ENCODE measurements at places on chromosomes 1 and 21.

DNA sequence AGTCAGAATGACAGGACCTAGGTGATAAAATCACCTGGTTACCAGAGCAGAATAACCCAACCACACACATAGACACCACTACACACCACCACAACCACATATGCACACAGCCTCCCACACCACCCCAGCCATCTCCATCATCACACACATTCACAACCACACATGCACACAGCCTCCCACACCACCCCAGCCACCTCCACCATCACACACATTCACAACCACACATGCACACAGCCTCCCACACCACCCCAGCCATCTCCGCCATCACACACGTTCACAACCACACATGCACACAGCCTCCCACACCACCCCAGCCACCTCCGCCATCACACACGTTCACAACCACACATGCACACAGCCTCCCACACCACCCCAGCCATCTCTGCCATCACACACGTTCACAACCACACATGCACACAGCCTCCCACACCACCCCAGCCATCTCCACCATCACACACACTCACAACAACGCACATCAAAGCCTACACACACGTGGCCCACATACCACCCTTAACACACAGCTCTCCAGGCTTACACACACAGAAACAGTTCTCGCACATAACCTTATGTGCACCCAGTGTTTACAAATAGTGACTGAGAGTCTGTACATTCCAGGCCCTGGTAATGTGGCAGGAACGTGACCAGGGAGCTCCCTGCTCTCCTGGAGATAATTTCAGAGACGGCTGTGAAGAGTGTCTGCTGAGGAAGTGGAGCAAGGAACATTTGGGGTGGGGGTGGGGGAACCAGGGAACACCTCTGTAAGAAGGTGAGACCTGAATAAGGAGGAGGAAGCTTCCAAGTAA lies 3.3 kb upstream of the GJB3 start:
- H3K36me3 ChIP-seq, result no peaks in the 10 kb centered on the region
- peaks cover 6% of the 10 kb centered on the region for H3K27me3 ChIP-seq
- DNase-seq, result no peak
- H3K27ac ChIP-seq, result no peak overlapping the region
- peaks cover 12% of the 10 kb centered on the region for H3K4me1 ChIP-seq

DNA sequence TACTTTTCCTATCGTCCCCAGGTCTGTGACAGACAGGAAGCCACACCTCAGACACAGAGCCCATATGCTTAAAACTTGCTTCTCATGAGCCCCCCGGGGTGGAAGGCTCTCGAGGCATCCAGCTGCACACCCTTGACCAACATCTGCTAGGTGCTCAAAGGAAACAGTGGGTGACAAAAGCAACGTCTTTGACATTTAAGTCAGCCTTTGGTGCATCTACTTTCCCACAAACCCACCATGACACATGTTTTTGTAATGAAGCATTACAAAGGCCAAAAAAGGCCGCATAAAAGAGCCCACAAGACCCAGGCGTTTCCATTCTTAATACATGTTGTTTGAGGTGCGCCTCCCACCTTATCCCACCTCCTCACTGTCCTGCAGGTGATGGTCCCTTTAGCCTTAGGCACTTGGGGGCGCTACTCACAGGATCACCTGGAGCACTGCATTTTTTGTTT lies 11.8 kb upstream of the FASLG start:
- no peak overlapping the region for H3K27ac ChIP-seq
- DNase-seq, result no peak
- H3K4me1 ChIP-seq, result no peaks in the 10 kb centered on the region

DNA sequence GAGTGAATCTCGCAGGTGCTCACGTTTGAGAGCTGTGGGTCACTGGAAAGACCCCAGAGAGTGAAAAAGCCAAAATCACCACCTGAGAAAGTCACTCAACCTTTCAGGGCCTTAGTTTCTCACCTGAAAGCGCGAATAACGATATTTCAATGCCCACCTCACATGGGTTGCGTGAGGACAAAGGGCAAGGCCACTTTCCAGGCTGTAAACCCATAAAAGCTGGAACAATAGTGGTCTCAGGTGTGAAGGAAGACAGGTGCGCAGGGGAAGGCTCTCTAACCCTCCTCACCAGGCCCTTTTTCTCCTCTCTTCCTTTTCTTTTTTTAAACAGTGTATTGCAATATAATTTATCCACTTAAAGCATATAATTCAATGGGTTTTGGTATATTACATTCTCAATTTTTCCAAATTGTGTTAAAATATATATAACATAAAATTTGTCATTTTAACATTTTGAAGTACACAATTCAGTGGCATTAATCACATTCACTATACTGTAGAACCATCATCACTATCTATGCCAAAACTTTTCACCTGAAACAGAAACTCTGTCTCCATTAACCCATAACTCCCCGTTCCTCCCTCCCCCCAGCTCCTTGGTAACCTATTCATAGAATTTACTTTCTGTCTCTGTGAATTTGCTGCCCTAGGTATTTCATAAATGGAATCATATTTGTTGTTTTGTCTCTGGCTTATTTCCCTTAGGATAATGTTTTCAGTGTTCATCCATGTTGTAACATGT lies 118.4 kb upstream of the TNR start:
- H3K36me3 ChIP-seq, result no peaks in the 10 kb centered on the region
- no peaks in the 10 kb centered on the region for H3K27me3 ChIP-seq
- DNase-seq, result no peak
- peaks cover 10% of the 10 kb centered on the region for H3K4me1 ChIP-seq
- no peak overlapping the region for H3K4me3 ChIP-seq

GRCh38 chr1:83102630-83103071 lies 896.3 kb downstream of the TTLL7 start:
- H3K4me3 ChIP-seq, result no peak overlapping the region
- no peaks in the 10 kb centered on the region for H3K27me3 ChIP-seq
- no peaks in the 10 kb centered on the region for H3K4me1 ChIP-seq
- no peaks in the 10 kb centered on the region for H3K36me3 ChIP-seq
- no peak overlapping the region for H3K27ac ChIP-seq

GRCh38 chr21:45011911-45012661 lies 62.3 kb upstream of the ADARB1 start:
- H3K4me3 ChIP-seq, result no peak overlapping the region
- H3K27ac ChIP-seq, result peak overlapping the region; percentile 58
- no peaks in the 10 kb centered on the region for H3K36me3 ChIP-seq
- H3K27me3 ChIP-seq, result no peaks in the 10 kb centered on the region

DNA sequence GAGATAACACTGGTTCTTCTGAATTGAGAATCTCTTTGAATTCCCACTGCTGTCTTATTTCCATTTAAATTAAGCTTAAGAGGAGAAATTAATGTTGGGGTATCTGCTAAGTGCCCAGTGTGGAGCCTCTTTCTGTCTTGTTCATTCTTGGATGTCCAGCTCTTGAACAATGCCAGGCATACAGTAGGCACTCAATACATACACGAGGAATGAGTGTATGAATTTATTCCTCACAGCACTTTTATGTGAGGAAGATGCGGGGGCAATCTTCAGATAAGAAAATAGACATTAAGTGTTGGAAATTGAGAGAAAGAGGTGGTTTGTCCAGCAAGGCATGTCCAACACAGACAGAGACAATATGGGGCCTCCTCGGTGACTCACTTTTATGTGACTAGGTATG lies 11.8 kb upstream of the ATF3 start:
- H3K4me3 ChIP-seq, result no peak overlapping the region
- H3K27ac ChIP-seq, result no peak overlapping the region
- H3K4me1 ChIP-seq, result no peaks in the 10 kb centered on the region
- no peaks in the 10 kb centered on the region for H3K36me3 ChIP-seq

GRCh38 chr1:186785503-186785902 lies 43.2 kb upstream of the PLA2G4A start:
- no peak overlapping the region for H3K4me3 ChIP-seq
- H3K27me3 ChIP-seq, result no peaks in the 10 kb centered on the region
- H3K27ac ChIP-seq, result no peak overlapping the region
- no peak for DNase-seq

DNA sequence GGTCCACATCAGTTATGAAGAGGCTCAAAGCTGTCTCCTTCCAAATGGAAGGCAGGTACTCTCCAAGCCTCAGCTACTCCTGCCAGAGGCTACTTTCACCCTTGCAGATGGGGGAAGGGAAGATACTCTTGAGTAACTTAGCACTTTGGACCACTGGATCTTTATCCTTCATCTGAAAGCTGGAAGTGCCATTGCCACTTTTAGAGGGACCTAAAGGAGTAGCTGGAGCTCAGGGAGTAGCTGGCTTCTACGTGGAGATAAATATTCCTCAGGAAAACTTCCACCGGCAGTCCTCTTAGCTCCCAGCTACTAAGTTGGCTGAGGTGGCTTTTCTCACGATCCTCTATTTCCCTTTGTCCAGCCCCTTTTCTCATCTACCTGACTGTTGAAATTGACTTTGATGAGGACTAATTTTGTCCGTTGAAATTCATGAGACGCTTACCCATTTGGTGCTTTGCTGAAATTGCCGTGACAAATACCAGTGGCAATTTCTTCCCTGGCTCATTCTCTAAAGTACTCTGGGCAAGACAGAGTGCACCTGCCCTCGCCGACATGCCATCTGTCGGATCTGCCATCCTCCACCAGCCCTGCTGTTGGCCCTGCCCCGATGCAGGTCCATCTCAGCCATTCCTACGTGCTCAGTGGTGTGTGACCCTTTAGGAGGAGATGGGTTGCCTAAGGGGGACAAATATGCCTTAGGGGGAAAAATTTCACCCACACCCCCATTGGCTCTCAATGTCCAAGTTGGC lies 13.6 kb downstream of the IGSF21 start:
- H3K4me1 ChIP-seq, result no peaks in the 10 kb centered on the region
- no peak overlapping the region for H3K4me3 ChIP-seq
- no peaks in the 10 kb centered on the region for H3K36me3 ChIP-seq
- H3K27ac ChIP-seq, result no peak overlapping the region

DNA sequence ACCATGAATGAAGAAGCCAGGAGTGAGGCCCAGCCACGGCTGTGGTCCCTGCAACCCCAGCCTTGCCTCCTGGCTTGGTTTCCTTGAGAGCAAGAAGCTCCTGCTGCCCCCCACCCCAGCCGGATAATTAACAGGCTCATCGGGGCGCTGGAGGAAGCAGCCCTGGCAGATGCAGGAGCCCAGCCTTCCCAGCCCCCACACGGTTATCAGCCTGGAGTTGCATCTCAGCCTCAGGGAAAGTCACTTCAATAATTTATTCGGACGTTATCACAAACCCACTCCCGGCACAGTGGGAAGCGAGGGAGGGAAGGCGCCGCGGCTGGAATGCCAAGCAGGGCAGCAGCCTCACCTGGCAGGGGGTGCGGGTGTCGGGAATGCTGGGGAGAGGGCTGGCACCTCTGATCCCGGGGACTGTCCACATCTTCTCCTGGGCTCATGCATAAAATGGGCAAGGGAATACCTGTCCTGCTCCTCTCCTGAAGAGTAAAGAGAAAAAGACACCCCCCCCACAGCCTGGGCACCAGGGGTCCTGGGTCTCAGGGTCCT lies 43.3 kb upstream of the LRP8 start:
- H3K27me3 ChIP-seq, result no peaks in the 10 kb centered on the region
- H3K27ac ChIP-seq, result no peak overlapping the region
- no peaks in the 10 kb centered on the region for H3K4me1 ChIP-seq
- H3K36me3 ChIP-seq, result no peaks in the 10 kb centered on the region
- peak; percentile 61 for DNase-seq

GRCh38 chr1:181711820-181712219 lies 228.5 kb downstream of the CACNA1E start:
- no peak overlapping the region for H3K27ac ChIP-seq
- H3K4me3 ChIP-seq, result no peak overlapping the region
- H3K4me1 ChIP-seq, result no peaks in the 10 kb centered on the region
- no peak for DNase-seq
- no peaks in the 10 kb centered on the region for H3K36me3 ChIP-seq

DNA sequence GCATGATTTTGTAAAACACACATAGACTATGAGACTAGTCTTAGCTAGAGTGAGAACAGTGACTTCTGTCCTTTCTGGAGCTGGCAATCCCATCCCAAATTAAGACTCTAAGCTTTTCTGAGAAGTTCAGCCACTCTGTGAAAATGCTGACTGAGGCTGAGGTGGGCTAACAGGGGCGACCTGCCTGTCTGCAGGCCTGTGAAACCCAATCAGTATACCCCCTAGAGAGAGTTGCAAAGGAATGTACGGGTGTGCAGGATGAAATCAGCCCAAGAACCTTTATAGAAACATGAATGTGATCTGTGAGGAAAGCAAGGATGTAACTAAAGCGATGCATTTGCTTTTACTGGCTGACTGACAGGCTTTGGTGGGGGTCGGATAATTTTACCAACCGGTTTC lies 16.0 kb upstream of the TBX15 start:
- no peak overlapping the region for H3K27ac ChIP-seq
- no peaks in the 10 kb centered on the region for H3K36me3 ChIP-seq
- H3K27me3 ChIP-seq, result peaks cover 27% of the 10 kb centered on the region
- H3K4me3 ChIP-seq, result no peak overlapping the region

DNA sequence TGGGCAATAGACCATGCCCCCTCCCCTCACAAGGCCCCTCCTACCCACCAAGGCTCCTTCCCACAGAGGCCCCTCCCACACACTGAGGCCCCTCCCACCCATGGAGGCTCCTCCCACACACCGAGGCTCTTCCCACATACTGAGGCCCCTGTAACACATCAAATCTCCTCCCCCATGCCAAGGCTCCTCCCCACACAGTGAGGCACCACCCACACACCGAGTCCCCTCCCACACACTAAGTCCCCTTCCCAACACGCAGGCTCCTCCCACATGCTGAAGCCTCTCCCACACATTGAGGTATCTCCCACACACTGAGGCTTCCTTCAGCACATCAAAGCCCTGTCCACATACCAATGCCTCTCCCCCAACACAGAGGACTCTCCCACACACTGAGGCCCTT lies 391.8 kb downstream of the CAMTA1 start:
- no peaks in the 10 kb centered on the region for H3K36me3 ChIP-seq
- no peak overlapping the region for H3K4me3 ChIP-seq
- H3K4me1 ChIP-seq, result no peaks in the 10 kb centered on the region

DNA sequence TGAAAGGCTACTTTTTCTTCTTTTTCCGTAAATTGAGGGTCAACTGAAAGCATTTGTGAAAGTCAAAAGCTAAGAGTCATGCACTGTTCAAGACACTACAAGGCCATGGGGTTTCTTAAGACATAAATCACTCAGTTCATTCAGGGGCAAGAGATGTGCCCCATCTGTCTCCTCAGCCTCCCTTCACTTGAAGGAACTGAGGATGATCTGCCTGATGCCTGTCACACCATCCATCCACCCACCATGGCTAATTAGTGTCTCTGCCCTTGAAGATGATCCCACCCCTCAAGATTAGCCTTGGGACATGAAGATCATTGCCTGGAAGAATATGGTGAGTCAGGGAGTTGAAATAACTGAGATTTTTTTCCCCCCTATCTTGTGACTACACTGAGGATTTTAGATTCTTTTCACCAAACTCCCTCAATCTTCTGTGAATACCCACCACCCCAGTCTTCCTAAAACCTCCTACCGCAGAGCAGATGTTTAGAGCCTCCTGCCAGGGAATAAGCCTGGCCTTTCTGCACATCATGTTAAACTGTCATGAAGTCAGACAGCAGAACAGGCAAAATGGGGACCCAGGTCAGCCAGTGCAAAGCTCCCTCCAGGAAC lies 88.6 kb upstream of the LMO4 start:
- H3K36me3 ChIP-seq, result no peaks in the 10 kb centered on the region
- H3K27me3 ChIP-seq, result no peaks in the 10 kb centered on the region
- no peak overlapping the region for H3K27ac ChIP-seq
- no peak for DNase-seq
- H3K4me3 ChIP-seq, result no peak overlapping the region

Data from ascending aorta (tissue), 2 donors.